Stimulated activated CD8-positive, alpha-beta memory T cell treated with anti-CD3 and anti-CD28 coated beads, Interleukin-4, amount 100 ng/mL, for 4 hours (primary cell): ENCODE measurements at places on chromosomes 12 and 14.

DNA sequence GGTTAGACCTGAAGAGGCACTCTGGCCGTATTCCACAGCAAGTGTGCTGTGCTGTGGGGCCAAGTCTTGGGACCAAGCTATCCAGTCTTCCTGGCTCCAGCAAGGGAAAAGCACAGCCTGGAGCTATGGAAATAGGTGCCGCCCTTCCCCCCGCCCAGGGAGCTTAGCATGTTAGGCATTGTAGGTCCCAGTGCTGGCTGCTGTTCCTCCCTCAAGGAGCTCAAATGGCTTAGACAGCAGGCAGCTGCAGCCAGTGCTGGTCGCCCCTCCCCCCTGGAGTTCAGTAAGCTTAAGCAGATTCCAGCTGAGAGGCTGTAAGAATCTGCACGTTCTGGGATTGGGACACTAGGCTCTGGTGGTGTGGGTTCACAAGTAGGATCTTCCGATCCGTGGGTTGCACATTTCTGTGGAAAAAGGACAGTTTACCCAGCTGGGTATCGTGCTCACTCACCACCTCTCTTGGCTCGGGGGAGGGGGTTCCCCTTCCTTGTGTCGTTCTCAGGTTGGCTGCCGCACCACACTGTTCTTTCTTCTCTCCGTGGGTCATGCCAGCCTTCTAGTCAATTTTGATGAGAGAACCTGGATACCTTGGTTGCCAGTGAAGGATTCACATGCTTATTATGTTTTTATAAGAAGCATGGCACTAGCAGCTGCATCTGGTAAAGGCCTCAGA, 127.3 kb downstream of the CNTN1 start:
- DNase-seq: no peak

DNA sequence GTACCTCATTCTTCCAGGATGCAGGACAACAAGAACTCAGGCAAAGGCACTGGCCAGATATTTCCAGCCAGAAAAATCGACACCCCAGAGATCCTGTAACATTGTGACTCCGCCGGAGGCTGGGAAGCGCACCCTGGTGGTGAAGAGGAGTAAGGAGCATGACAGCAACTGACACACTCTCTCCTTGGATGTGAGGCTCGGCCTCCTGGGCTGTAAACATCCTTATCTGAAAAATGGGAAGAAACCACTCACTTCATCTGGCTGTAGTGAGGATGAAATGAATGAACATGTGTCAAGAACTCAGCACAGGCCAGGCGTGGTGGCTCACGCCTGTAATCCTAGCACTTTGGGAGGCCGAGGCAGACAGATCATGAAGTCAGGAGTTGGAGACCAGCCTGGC, 27.5 kb downstream of the TCHP start:
- DNase-seq: no peak

DNA sequence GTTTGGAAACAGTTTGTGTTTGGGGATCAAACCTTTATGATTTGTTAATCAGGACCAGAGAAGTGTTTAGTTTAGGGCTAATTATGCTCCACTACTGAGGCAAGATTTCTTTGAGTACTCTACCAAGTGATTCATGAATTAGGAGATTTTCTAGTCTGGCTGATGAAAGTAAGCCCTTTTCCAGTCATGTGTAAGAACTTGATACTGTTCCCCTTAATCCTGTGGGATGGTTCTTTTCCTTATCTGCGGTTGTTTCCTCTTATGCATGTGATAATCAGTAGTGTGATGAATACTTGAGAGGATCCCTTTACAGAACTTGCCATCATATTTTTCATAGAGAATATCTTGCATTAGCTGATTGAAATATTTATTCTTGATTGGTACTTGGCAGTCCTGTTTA, 42.1 kb downstream of the DYRK2 start:
- DNase-seq: no peak

DNA sequence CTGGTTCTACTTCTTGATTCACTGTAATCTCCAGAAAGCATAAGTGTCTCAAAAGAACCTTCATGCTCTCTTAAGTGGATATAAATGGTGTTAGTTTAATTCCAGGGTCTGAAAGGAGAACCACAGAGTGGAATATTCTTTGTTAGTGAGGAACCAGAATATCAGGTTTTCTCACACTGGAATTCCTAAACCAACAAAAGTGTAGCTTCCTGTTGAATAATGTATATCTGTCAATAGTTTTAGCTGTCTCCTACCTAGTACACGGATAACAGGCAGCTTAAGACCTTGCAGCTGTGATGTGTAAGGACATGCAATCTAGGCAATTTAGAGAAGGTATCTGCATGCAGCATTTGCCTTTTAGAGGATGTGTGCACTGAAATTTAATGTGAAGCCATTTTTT, 24.0 kb downstream of the LRIG3 start:
- no peak for DNase-seq

DNA sequence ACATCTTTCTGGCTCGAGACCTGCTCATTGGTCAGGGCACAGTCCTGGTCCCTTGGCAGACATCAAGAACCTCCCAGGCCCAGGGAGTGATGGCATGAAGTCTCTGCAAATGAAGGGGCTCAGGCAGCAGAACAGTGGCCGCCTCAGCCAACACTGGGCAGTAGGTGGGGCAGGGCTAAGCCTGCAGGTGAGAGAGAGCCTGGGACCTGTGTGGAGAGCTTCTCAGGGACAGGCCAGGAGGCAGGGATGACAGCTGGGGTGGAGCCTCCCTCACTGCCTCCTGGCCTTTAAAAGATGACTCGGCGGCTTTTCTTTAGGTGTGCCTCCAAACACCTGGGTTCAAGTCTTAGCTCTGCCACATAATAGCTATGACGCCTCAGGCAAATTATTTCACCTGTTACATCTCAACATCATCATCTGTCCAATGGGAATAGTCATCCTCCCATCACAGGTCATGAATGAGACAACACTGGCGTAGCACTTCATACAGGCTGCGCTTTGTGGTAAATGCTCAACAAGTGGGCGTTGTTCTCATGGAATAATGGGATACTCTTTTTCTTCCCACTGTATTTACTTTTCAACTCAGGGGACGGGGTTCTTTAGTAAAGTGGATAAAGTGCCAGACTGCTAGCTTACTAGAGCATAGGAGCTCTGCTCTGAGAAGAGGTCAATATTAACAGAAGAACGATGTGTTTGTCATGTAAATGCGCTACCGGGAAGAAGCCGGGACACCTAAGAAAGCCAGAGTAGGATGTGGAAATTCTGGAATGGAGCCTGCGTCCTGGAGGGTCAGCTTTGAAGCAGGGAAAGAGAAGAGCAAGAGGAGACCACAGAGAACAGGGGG, 277.4 kb downstream of the FOXN3 start:
- no peak for DNase-seq

DNA sequence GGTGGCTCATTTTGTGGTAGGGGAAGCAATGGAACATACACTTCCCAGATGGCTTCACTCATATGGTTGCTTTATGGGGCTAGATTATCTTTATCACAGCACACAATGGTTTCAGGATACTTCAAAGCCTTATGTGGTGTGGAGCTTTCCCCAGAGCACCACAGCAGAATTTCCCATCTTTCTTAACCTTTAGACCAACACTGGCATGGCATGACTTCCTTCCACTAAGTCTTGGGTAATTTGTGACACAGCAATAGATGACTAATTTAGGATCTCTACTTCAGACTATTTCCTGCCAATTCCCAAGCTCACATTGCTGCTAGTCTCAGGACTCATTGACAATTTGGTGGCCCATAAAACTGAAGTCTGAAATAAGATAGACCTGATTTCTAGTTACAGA, 36.9 kb upstream of the DCN start:
- no peak for DNase-seq

- DNase-seq: no peak
These were observed 6.6 kb downstream of the FGF6 start for GRCh38 chr12:4438834-4439596.

- no peak for DNase-seq
These were observed 37.8 kb downstream of the RTN1 start for GRCh38 chr14:59832653-59833294.

GRCh38 chr14:104423701-104424405, 155.7 kb upstream of the C14orf180 start:
- no peak for DNase-seq
